ENCODE measurements at places on chromosomes 6 and 20.

- H3K27me3 ChIP-seq = no peaks in the 10 kb centered on the region
- H3K4me1 ChIP-seq = peaks cover 9% of the 10 kb centered on the region
- H3K27ac ChIP-seq = peak overlapping the region; percentile 11
- H3K36me3 ChIP-seq = no peaks in the 10 kb centered on the region
Measured at GRCh38 chr6:167056370-167056769, 57.2 kb downstream of the CEP43 start.

DNA sequence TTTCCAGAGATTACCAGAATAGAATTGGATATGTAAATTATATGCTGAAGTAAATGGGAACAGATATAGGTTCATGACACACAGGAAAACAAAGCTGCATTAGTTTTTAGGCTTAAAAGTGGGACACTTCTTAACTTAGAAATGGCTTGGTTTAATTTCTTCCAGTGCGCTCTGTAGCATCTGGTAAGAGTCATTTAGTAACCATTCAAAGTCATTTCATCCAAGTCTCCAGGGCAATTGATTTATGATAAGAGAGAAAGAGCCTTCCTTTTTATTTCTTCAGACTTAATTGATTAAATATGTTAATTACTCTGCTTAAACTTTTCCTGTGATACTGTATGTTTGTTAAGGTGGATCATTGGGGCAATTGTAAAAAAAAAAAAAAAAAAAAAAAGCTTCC, 368.0 kb downstream of the DOK5 start:
- H3K27me3 ChIP-seq = peaks cover 10% of the 10 kb centered on the region
- no peak for DNase-seq
- peaks cover 4% of the 10 kb centered on the region for H3K36me3 ChIP-seq
- no peak overlapping the region for H3K27ac ChIP-seq
- H3K4me3 ChIP-seq = no peak overlapping the region

DNA sequence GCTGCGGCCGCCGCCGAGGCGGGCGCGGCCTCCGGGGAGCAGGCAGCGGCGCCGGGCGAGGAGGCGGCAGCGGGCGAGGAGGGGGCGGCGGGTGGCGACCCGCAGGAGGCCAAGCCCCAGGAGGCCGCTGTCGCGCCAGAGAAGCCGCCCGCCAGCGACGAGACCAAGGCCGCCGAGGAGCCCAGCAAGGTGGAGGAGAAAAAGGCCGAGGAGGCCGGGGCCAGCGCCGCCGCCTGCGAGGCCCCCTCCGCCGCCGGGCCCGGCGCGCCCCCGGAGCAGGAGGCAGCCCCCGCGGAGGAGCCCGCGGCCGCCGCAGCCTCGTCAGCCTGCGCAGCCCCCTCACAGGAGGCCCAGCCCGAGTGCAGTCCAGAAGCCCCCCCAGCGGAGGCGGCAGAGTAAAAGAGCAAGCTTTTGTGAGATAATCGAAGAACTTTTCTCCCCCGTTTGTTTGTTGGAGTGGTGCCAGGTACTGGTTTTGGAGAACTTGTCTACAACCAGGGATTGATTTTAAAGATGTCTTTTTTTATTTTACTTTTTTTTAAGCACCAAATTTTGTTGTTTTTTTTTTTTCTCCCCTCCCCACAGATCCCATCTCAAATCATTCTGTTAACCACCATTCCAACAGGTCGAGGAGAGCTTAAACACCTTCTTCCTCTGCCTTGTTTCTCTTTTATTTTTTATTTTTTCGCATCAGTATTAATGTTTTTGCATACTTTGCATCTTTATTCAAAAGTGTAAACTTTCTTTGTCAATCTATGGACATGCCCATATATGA, 3.2 kb downstream of the MARCKS start:
- peaks cover 9% of the 10 kb centered on the region for H3K4me1 ChIP-seq
- peaks cover 5% of the 10 kb centered on the region for H3K36me3 ChIP-seq
- peak; percentile 3 for DNase-seq
- H3K27me3 ChIP-seq = no peaks in the 10 kb centered on the region
- peak overlapping the region; percentile 83 for H3K4me3 ChIP-seq
- no peak overlapping the region for H3K27ac ChIP-seq

DNA sequence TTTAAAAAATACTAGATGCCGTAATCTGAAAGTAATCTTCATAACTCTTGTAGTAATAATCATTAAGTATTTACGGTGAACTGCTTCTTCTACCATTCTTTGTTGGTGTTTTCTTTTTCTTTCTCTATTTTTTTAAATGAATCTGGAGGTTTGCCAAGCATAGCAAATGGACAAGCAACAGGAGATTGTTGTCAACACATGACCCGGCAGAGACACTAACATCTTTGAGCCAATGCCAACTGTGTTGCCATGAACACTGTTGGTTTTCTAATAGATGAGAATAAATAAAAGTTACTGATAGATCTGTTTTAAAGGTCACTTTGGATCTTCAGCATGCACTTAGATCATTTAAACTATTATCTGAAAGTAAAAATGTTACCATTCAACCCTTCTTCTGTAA, 523.6 kb upstream of the EYS start:
- no peak for DNase-seq
- no peaks in the 10 kb centered on the region for H3K4me1 ChIP-seq
- no peak overlapping the region for H3K4me3 ChIP-seq
- no peaks in the 10 kb centered on the region for H3K36me3 ChIP-seq
- H3K27me3 ChIP-seq = no peaks in the 10 kb centered on the region

DNA sequence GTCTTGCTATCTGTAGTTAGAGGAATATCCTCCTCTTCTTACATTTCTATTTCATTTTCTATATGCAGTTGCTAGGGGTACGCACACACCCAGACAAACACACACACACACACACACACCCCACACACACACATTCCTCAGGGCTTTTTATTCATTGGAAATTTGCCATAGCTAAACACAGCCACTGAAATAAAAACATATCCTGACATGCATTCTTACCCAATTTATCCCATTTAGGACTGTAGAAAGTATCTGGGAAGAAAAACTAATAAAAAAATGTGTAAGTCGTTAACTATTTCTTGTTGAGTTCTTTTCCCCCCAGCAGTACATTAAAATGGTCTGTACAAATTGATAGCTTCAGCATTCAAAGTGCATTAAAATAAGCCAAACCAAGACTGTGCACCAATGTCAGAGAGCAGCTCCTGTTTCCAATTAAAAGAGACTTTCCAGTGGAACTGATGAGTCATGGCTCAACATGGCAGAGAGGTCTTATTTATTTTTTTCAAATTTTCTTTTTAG, 357.9 kb upstream of the AGPAT4 start:
- DNase-seq = no peak
- no peaks in the 10 kb centered on the region for H3K36me3 ChIP-seq
- no peak overlapping the region for H3K4me3 ChIP-seq
- H3K27ac ChIP-seq = no peak overlapping the region

DNA sequence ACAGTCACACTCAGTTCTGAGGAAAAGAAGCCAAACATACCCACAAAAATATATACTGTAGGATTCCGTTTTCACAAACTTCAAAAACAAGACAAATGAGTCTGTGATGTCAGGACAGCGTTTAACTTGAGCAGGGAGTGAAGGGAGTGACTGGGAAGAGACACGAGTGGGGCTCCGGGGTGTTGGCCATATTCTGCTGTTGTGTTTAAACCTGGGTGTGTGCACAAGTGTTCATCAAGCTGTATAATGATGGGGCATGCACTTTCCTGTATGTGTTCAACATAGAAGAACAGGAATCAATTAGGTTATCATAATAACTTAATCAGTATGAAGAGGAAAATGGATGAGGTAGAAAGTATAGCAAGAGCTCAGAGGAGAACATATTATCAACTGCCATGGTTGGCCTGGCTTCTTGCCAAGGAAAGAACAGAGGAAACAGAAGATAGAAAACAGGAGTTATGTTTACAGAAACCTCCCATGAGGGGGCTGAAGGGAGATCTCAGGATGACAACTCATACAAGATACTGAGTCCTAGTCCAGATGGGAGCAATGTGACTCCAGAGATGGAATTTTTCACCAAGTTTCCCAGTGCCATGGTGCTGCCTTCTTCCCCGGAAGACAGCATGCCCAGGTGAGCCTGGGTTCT, 15.1 kb upstream of the AFDN start:
- peaks cover 22% of the 10 kb centered on the region for H3K27me3 ChIP-seq
- H3K36me3 ChIP-seq = no peaks in the 10 kb centered on the region
- no peak for DNase-seq
- H3K4me1 ChIP-seq = no peaks in the 10 kb centered on the region
- H3K27ac ChIP-seq = no peak overlapping the region

GRCh38 chr20:36202891-36203338, 33.4 kb upstream of the AAR2 start:
- H3K36me3 ChIP-seq = no peaks in the 10 kb centered on the region
- H3K4me3 ChIP-seq = peak overlapping the region; percentile 55
- no peak overlapping the region for H3K27ac ChIP-seq

- H3K27ac ChIP-seq = no peak overlapping the region
- no peak for DNase-seq
- H3K36me3 ChIP-seq = no peaks in the 10 kb centered on the region
- H3K27me3 ChIP-seq = no peaks in the 10 kb centered on the region
Measured at GRCh38 chr6:70763754-70764510, 96.2 kb downstream of the SMAP1 start.

- no peaks in the 10 kb centered on the region for H3K27me3 ChIP-seq
- no peak for DNase-seq
- H3K27ac ChIP-seq = no peak overlapping the region
- H3K4me3 ChIP-seq = no peak overlapping the region
- no peaks in the 10 kb centered on the region for H3K4me1 ChIP-seq
Measured at GRCh38 chr6:114939630-114940029, 596.8 kb upstream of the HS3ST5 start.

- peak overlapping the region; percentile 88 for H3K27ac ChIP-seq
- H3K27me3 ChIP-seq = no peaks in the 10 kb centered on the region
- H3K4me3 ChIP-seq = no peak overlapping the region
- DNase-seq = no peak
Measured at GRCh38 chr6:151388236-151388635, 3.1 kb downstream of the ZBTB2 start.

- H3K4me1 ChIP-seq = no peaks in the 10 kb centered on the region
- peaks cover 27% of the 10 kb centered on the region for H3K27me3 ChIP-seq
- no peak overlapping the region for H3K4me3 ChIP-seq
- H3K27ac ChIP-seq = no peak overlapping the region
- H3K36me3 ChIP-seq = no peaks in the 10 kb centered on the region
Measured at GRCh38 chr20:46477640-46478039, 35.7 kb downstream of the ZNF334 start.

DNA sequence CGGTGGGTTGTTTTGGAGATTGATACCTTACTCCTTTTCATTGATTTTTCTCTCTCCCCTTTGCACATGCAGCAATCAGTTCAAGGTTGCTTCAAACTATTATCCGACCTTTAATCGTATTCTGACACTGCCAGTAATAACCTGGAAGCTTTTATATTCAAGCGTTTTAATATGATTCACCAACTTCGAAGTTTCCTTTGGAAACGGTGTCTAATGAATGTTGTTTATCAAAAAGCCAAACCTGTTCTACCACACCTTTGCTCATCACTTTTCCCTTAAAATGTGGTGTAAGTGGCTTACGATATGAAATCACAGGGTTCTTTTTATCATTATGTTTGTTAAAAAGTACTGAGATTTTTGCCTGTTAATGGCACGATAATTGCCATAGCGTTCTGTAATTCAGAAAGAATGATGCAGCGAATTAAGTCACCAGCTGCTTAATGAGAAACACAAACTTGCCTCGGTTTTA, 660 bp downstream of the STXBP5 start:
- H3K27ac ChIP-seq = peak overlapping the region; percentile 75
- no peak for DNase-seq
- H3K36me3 ChIP-seq = no peaks in the 10 kb centered on the region

DNA sequence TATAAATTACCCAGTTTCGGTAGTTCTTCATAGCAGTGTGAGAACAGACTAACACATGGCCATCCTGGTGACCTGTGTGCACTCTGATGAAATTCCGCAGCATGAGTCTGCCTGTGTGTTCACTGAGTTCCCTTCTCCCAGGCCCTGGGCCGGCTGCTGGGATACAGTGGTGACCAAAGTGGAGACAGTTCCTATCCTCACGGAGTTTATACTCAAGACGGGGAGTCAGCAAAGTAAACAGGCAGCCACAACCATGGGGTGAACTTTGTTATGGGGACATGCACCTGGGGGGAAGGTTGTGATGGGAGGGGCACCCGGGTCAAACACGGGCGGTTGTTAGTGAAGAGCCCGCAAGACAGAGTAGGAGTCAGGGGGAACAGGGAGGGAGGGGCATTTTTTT, 202.0 kb downstream of the CDH4 start:
- H3K36me3 ChIP-seq = no peaks in the 10 kb centered on the region
- no peak overlapping the region for H3K27ac ChIP-seq
- H3K4me1 ChIP-seq = no peaks in the 10 kb centered on the region
- no peak for DNase-seq
- no peak overlapping the region for H3K4me3 ChIP-seq

- H3K27me3 ChIP-seq = peaks cover 5% of the 10 kb centered on the region
- no peak for DNase-seq
- no peak overlapping the region for H3K4me3 ChIP-seq
- H3K4me1 ChIP-seq = peaks cover 5% of the 10 kb centered on the region
- H3K27ac ChIP-seq = no peak overlapping the region
Measured at GRCh38 chr6:168167431-168168315, 88.7 kb upstream of the FRMD1 start.

DNA sequence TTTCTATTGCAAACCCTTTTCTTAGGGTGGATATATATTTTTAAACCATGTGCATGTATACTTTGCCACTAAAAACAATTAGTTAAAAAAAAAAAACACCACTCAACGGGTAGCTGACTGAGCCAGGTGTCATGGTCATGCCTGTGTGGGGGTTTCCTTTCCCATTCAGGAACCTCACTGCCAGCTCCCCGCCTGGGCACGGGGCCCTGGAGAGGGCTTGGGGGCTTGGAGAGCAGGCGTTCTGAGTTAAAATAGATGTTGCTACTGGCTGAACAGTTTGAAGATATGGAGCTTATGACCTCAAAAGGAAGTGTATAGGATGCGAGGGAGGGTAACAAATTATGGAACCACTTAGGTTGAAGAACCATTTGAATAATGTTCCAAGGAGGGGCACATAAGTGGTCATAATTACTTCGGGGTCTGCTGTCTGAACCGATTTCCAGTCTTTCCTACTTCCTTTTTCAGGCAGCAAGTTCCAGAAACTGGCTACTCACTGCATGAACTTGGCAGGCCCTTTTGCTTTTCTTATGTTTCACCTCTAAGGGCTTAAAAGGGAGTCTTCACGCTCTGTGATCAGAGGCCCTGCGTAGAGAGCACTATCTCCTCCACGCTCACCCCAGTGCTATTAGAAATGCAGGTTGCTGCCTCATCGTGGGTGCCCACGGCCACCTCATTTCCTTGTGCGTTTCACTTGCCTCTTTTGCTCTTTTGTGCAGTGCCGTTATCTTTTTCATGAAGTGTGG, 9.9 kb downstream of the STX16 start:
- H3K4me1 ChIP-seq = peaks cover 27% of the 10 kb centered on the region
- no peaks in the 10 kb centered on the region for H3K27me3 ChIP-seq
- no peak overlapping the region for H3K27ac ChIP-seq
- H3K36me3 ChIP-seq = no peaks in the 10 kb centered on the region
- DNase-seq = no peak
